ENCODE measurements at places on chromosomes 11 and 22.

- DNase-seq: peak; percentile 23
Observed at GRCh38 chr11:11808992-11809615, 32.7 kb upstream of the USP47 start.

DNA sequence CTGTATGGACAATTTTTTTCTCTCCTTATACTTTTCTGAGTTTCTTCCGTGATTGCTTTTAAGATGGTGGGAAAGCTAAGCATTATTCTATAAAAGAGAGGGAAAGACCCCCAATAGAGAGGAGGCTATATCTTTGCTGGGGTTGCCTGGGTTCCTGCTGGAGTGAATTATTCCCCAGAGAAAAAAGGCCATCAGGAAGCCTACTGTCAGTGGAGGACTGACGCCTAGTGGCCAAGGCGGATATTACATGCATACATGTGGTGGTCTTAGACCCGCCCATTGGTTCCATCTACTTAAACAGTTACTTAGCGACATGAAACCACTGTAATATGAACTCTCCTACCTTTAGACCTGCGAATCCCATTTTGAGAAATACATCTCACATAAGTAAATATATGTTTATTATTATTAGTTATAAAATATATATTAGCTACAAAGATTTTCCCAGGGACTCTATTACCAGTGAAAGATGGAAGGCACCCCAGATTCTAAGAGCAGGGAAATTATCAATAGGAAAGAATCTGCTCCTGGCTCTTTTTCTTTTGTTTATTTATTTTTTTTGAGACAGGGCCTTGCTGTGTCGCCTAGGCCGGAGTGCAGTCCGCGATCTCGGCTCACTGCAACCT lies 15.7 kb upstream of the PGA3 start:
- peak; percentile 96 for DNase-seq

GRCh38 chr11:130720232-130721022 lies 195.9 kb downstream of the SNX19 start:
- no peak for DNase-seq

GRCh38 chr11:9565822-9566560 lies 7.5 kb upstream of the WEE1 start:
- peak; percentile 83 for DNase-seq

- DNase-seq: no peak
Observed at GRCh38 chr22:41247703-41248102, 7.0 kb upstream of the CHADL start.

DNA sequence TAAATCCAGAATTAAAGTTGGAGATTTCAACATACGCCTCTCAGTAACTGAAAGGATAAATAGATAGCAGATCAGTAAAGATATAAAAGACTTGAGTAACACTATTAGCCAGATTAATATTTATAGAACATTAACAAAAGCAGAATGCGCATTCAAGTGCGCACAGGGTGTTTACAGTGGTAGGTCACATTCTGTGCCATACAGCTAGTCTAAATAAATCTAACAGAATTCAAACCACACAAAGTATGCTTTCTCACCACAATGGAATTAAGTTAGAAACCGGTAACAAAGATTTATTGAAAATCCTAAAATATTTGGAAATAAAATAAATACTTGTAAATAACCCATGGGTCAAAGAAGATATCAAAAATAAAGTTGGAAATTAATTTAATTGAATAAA lies 341.0 kb downstream of the DYNC2H1 start:
- DNase-seq: no peak

- DNase-seq: no peak
Observed at GRCh38 chr11:78684377-78684776, 109.7 kb upstream of the NARS2 start.

- DNase-seq: no peak
Observed at GRCh38 chr11:130318031-130318673, 3.4 kb upstream of the ZBTB44 start.

DNA sequence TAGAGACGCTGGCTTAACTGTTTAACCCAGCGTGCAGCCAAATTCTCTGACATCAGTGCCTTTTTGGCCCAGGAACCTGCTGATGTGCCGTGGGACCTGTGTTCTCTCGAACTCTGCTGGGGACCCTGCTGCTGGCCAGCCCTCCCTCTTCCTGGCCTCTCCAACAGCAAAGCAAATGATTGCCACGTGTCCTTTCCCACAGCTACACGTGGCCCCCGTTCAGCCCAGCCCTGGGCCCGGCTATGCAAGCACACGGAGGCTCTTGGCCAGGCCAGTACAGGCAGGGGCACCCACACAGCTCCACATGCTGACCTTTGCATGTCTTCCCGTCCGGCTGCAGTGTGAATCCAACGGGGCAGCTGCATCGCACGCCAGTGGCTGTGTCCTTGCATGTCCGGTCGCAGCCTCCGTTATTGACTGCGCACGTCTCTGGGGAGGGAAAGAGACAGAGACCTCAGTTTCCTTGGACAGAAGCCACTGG lies 51.6 kb upstream of the TTLL12 start:
- DNase-seq: no peak

DNA sequence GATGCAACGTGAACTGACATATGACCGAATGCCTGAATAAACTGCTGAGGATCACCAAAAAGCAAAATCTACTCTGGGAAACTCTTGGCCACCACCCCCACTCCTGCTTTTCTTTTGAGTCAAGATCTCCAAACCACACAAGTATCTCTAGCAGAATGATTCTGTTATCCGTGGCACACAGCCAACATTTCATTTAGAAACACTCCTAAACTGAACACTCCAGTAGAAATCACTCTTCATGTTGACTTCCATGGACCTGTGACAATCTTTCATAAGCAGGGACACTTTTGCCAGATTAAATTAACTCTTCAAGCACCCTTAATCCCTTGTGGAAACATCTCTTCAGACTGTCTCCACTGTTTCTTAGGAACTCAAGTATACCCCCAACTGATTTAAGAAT lies 44.4 kb downstream of the VSIG10L2 start:
- peak; percentile 64 for DNase-seq

GRCh38 chr11:115425816-115426215 lies 78.4 kb downstream of the CADM1 start:
- no peak for DNase-seq

DNA sequence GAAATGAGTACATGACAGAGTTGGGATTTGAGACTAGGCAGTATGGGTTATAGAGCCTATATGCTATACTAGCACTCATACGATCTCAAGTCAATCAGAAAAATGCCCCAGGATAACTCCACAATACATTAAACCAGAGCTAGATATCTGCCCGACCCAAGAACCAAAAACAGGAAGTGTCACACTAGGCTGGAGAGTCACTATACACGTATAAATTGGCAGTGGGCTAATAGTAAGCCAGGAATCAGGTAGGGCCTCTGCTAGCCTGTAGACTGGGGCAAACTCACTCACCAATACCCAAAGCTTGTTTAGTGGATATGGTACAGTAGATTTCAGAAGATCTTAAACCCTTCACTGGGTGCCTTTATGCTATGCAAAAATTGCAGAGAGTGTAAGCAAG lies 16.2 kb upstream of the EIF4G2 start:
- no peak for DNase-seq

- no peak for DNase-seq
Observed at GRCh38 chr11:5967708-5968107, 586 bp downstream of the OR56A5 start.

GRCh38 chr11:69040581-69041260 lies 8.0 kb upstream of the TPCN2 start:
- peak; percentile 48 for DNase-seq

- no peak for DNase-seq
Observed at GRCh38 chr11:71450939-71451338, 2.1 kb upstream of the NADSYN1 start.

DNA sequence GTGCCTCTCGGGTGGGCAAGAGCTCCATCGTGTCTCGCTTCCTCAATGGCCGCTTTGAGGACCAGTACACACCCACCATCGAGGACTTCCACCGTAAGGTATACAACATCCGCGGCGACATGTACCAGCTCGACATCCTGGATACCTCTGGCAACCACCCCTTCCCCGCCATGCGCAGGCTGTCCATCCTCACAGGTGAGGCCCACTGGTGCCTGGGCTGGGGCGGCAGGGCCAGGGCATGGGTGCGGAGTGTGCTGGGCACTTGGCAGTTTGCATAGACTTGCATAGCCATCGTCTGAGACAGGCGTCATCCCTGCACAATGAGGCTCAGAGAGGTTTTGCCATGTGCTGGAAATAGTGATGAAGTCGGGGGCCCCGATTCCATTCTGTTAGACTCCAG lies 6.3 kb downstream of the RASD2 start:
- no peak for DNase-seq

- DNase-seq: no peak
Observed at GRCh38 chr11:2794046-2794967, 91.3 kb downstream of the CDKN1C start.

DNA sequence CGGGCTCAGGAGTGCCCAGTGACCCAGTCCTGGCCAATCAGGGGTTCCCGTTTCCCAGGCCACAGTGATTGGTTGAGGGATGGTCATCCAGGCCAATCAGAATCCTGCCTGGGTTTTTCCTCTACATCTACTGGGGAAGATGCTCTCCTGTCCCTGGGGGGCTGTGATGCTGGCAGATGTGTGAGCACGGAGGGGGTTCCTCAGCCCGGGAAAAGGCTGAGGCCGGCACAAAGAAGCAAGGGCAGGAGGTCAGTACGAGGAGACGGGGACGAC lies 171.2 kb downstream of the CTTN start:
- no peak for DNase-seq

- DNase-seq: no peak
Observed at GRCh38 chr22:35866651-35867050, 149.0 kb downstream of the APOL5 start.

GRCh38 chr11:8060146-8060719 lies 20.8 kb upstream of the TUB start:
- DNase-seq: no peak

GRCh38 chr11:108003623-108004022 lies 5.1 kb upstream of the CUL5 start:
- no peak for DNase-seq

DNA sequence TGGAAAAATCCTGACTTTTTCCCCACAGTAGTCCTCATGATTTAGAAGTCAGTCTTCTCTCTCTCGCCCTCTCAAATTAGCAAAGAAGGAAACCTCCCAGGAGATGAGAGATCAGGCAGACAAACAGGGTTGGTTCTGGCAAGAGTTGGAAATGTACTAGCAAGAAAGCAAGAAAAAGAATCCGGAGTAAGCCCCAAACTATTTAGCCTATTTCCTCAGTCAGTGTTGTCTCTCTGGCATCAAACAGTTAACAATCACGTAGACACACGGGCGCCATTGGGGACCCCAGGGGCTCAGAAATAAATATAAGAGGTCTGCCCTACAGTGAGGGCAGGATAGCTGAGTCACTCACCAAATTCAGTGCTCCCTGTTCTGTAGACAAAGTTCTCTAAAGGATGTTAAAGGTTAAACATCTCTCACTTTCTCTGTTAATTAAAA lies 4.7 kb downstream of the C11orf52 start:
- DNase-seq: peak; percentile 30

- DNase-seq: no peak
Observed at GRCh38 chr11:125062218-125062930, 731 bp upstream of the SLC37A2 start.

- peak; percentile 32 for DNase-seq
Observed at GRCh38 chr11:44623731-44624491, 58.4 kb downstream of the CD82 start.

DNA sequence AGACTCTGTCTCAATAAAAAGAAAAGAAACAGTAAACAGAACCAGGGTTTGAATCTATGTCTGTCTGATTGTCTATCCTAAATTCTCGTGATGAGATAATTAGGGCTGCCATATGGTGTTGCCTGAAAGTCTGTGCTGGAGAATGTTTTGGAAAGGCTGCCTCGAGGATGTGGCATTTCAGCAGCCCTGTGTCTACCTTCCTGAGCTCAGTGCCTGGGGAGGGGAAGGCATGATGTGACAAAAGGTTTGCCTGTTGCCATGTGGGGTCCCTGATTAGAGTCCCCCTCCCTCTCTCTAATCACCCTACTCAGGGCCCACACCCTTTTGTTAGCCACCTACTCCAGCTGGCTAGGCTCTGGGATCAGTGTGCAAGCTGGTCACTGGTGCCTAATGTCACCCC lies 15.2 kb downstream of the CD82 start:
- DNase-seq: no peak

DNA sequence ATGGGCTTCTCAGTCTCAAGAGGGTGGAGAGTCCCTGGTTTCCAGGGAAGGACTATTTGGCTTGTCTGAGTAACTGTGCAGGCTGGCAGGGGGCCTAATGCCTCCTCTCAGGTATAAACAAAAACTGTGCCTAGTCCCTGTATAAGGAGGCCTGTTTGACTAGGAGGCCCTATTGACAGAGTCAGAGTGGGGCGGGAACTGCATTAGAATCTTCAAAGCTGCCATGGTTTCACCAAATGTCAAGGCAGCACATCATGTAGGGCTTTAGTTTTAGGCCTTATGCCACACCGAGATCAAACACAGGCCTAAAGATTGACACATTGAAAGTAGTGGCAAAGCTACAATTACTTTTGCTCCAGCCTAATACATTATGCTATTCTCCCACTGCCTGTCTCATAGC lies 611.5 kb upstream of the B3GAT1 start:
- DNase-seq: no peak

DNA sequence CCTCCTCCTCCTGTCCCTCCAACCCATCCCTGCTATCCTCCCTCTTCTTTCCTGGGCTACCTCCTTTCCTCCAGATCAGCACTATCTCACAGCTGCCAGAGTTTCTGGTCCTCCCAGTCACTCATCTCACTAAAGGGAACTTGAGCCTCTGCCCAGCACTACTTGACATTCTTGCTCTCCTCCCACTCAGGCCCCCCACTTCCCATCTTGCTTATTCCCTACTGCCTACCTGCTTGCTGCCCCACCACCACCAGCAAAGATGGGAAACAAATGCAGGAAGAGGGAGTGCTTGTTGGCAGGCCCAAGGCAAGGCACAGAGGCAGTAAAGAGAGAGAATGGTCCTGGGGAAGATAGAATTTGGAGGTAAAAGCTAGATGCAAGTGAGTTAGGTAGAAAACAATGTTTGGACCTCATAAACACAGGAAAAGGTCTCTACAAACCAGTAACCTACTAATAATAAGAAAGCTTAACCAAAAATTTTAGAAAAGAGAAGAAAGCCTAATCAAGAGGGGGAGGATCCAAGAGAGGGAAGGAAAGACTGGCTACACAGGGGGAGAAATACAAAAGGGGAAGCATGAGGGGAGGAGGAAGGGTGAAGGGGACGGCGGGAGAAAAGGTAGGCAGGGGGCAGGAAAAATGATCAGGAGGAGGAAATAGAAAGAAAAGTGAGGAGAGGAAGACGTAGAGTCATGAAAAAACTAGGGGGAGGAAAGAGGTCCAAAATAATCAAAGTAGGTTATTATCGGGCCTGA lies 63.6 kb downstream of the PAK1 start:
- no peak for DNase-seq

DNA sequence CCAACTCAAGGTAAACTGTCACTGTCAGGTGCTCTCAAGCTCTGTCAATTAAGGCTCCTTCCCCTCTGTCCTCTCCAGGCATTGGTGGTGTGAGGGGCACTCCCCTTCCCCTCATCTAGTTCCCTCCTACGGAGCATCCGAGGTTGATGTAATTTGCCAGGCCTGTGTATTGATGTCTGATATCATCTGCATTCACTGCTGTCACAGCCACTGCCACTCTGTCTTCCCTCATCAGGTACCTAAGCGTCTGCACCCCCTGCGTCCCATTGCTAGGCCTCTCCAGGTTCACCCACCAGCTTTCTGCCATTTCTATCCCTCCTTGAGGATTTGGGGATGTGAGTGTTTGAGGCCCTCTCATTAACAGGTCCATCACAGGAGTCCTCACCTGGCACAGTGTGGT lies 50.0 kb upstream of the SYT13 start:
- DNase-seq: no peak

- DNase-seq: no peak
Observed at GRCh38 chr11:69048031-69048693, 570 bp upstream of the TPCN2 start.
